CD4-positive, CD25-positive, alpha-beta regulatory T cell (primary cell): ENCODE measurements at places on chromosomes 16 and 17.

- no peak for DNase-seq
These were observed 3.5 kb downstream of the G6PC1 start for GRCh38 chr17:42904110-42904469.

DNA sequence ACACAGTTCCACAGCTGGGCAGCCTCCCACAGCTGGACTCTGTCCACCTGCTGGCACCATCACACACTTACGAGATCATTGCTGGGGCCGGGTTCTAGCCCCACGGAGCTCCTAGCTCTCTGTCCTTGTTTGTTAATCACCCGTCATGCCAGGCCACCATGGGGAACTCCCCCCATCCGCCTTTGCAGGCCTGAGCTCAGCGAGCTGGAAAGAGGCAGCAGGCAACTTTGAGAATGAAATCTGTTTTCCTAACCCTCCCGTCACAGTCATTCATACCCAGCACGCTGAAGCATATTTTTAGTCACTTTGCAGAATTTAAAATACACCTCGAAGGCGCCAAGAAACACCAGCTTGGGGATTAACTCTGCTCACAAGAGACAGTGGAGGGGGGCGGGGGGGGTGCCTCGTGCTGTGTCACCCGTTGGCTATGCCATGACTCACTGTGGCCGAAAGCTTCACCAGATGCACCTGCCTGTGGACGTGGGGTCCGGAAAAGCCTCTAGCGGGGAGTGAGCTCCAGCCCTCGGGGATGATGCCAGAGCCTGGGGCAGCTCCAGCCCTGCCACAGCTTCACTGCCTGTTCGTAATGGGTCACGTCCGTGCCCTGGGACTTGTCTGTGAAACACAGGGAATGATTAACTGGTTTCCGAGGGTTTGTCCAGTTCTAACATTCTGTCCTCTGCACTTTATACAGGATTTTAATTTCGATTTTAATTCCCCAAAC lies 1.4 kb upstream of the SPNS2 start:
- DNase-seq = no peak

DNA sequence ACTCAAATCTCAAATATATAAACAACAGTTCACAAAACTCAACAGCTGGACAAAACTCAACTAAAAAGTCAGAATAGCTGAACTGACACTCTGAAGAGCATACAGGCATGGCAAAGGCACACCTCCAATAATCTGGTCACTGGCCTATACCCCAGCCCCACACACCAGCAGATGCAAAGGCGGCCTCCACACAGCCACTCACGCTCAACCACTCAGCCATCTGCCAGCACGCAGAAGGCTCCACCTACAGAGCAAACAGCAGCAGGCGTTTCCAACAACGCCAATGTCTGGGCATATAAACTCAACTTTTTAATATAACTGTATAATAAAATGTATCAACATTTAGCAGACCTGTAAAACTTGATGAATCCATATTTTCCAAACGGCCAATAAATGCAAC lies 17.2 kb downstream of the USP7 start:
- DNase-seq = no peak

- DNase-seq = peak; percentile 78
These were observed at the start of gene SIRT7 for GRCh38 chr17:81917565-81918332. SIRT7 (minus strand) TSS chr17:81918176; CDS start chr17:81918131, 45 bp downstream.

DNA sequence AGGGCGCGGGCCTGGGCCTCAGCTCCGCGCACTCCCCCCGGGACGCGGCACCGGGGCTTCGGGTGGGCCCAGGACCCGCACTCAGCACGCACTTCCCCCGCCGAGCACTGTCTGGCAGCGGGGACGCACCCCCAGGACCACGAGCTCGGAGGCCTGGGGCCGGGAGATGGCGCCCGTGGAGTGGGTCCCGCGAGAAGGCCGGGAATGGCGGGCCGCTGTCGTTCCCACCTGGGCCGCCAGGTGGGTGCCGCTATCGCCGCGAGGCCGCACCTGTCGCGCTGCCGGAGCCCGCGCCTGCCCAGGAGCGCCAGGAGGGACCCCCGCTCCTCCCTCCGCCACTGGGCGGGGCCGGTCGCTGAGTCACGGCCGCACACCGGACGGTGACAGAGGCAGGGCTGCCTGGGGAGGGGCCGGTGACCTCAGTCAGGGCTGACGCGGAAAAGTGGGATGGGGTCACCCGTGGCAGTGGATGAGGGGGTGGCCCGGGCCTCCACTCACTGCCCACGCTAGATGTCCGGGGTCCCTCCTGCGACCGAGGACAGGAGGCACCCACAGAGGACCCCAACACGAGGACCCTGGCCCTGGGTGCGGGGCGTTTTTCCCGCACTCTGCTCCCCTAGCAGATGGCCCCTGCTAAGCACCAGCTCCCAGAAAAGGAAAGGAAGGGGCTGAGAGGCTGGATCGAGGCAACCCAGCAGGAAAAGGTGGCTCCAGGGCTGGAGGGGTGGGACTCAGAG lies 6.9 kb upstream of the ACTG1 start:
- peak; percentile 71 for DNase-seq

GRCh38 chr17:80761110-80761871 lies 216.7 kb downstream of the RPTOR start:
- peak; percentile 18 for DNase-seq

DNA sequence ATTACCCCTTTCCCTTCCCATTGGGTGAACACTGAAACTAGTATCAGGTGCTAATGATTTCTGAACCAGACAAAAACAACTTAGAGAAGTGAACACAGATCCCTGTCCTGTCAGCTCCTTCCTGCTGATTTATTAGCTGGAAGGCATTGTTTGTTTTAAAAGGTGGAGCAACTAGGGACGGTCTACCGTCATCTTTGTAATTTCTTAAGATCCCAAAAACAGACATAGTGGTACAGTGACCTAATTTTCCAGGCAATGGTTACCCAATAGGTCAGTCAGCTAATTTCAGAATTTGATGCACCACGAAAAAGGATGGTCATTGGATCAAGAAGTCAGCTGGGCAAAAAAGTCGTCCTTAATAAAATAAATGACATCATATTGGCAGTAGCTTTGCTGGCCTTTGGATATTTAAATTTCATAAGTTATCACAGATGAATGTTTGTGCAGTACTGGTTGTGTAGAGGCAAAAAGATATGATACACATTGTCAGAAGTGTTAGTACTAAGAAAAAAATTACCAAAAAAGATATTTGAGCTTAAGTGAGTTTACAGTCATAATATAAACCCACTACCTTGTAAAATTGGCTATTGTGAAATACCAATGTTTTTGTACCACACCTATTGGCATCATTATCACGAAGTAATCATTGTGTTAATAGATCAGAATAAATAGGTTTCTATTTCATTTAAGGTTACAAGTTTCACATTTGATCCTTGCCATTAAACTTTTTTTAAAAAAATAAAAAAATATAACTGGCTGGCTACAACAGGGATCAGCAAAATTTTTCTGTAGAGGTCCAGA lies 27.2 kb upstream of the KCNJ16 start:
- no peak for DNase-seq

DNA sequence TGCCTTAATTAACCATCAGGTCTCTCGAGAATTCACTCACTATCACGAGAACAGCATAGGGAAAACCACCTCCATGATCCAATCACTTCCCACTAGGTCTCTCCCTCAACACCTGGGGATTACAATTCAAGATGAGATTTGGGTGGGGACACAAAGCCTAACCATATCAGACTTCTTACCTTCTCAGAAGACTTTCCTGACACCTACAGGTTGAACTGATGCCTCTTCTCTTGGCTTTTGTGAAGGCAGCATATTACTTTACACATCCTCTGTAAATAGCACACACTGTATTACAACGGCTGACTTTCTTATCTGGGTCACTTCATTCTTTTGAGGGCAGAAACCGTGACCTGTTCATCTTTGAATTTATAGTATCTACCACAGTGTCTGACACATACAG lies 23.6 kb downstream of the BMERB1 start:
- no peak for DNase-seq

- no peak for DNase-seq
These were observed 23.7 kb upstream of the CYLD start for GRCh38 chr16:50718061-50718760.

DNA sequence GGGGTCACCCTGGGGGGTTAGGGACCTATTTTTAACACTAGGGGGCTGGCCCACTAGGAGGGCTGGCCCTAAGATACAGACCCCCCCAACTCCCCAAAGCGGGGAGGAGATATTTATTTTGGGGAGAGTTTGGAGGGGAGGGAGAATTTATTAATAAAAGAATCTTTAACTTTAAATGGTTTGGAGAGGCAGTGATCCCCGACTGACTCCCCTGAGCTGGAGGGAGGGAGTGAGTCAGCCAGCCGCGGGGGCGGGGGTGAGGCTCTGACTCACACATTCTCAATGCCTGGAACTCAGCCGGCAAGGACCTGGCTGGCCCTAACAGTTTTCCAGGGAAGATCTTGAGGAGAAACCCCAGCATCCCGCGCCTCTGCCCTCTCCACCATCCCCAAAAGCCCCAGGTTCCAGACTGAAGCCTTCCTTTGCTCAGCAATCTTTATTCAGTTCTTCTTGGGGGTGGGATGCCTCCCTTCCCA lies 1.5 kb downstream of the HCFC1R1 start:
- DNase-seq = peak; percentile 67

DNA sequence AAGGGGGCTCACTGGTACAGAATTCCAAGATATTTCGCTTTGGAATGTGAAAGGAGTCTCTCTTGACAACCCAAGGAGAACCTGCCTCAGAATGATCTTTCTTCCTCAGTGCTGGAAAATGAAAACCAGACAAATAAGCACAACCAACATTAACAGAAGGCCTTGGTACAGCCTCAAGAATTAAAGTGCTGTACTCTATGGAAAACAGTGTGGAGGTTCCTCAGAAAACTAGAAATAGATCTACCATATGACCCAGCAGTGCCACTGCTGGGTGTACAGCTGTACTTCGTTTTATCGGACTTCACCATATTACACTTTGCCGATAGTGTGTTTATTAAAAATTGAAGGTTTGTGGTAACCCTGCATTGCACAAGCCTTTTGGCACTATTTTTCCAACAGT lies 25.2 kb downstream of the HLF start:
- DNase-seq = no peak

DNA sequence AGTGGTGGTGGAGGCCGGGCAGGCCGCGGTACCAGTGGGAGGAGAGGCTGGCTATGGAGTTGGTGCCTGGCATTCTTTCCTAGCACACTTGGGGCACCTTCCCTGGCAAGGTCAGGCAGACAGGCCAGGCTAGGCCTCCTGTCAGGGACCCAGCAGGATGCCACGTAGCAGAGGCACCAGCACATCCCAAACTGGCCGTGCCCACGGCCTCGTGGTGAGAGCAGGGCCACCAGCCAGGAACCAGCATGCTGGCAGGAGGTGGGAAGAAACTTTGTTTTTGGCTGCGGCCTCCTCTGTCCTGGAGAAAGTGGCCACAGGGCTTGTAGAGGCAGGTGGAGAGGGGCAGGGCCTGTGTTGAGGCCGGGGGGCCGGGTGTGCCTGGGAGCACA lies 57.6 kb upstream of the CBFA2T3 start:
- no peak for DNase-seq

GRCh38 chr17:9158544-9159452 lies 137.5 kb downstream of the NTN1 start:
- DNase-seq = no peak

DNA sequence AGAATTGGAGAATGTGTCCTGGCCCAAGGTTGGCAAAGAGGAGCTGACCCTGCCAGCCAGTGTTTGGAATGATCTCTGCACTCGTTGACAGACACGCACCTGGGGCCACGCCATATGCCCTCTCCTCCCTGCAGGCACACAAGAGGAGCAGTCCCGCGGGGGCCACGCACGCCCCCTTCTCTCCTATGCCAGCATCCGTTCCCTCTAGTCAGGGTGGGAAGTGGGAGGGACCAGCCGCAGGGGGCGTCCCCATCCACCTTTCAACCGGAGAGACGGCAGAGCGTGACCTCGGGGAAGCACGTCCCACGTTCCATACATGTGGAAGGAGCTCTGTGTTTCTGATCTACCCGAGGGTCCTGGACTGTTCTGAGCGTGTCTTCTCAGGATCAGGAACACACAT lies 86.9 kb upstream of the ZNF750 start:
- DNase-seq = no peak

DNA sequence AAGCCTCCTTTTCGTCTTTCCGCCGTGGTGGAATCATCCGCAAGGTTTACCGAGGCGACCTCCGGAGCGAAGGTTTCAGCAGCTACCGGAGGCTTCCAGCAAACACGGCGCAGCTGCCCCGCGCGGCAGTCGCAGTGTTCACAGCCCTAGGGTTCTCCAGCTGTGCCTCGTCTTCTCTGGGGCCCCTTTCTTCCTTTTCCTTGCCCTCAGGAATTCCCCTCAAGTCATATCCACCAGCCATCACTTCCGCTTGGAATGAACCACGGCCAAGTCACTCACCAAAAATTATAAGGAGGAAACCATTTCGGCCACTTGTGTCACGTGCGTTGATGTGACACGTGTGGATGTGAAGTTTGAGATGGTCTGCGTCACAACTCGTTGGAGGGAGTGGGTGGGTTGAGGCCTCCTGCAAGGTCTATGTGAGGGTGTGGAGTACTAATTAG lies 636 bp upstream of the ERN1 start:
- DNase-seq = peak; percentile 63

GRCh38 chr17:75721463-75722011 lies 278 bp downstream of the ITGB4 start:
- no peak for DNase-seq

- DNase-seq = no peak
These were observed 198.7 kb downstream of the KCNJ2 start for GRCh38 chr17:70368011-70368410.

DNA sequence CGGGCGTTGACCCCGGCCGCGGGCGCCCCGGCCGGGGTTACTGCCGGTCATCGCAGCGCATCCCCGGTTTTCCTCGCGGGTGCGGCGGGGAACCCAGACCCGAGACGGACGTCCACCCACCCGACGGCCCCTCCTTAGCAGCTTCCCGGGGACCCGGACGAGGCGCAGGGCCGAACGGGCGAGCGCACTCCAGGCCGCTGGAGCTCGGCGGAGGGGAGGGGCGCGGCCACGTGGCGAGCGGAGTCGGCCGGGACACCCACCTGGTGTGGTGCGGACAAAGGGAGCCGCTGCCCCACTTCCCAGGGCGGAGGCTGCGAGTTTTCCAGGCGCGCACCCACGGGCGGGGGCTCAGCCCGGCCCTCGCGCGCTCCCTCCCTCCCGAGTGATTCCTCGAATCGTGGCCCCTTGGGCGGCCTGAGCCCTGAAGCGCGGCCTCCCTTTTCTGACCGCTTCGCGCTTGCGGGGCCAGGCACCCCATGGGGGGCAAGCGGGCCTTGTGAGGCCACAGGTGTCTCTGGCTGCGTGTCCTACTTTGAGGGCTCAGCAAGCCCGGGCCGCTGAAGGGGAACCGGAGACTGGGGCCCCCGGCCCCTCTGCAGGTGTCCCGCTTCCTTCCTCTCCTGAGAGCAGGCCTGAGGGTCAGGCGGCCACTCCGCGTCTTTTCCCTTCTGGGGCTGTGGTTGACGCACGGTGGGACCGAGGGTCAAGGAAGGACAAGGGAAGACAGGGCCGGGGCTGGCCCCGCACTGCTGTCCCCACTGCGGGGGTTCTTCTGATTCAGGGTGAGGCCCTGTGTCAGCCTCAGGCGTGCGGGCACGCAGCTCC lies 1.1 kb upstream of the FASN start:
- DNase-seq = no peak

DNA sequence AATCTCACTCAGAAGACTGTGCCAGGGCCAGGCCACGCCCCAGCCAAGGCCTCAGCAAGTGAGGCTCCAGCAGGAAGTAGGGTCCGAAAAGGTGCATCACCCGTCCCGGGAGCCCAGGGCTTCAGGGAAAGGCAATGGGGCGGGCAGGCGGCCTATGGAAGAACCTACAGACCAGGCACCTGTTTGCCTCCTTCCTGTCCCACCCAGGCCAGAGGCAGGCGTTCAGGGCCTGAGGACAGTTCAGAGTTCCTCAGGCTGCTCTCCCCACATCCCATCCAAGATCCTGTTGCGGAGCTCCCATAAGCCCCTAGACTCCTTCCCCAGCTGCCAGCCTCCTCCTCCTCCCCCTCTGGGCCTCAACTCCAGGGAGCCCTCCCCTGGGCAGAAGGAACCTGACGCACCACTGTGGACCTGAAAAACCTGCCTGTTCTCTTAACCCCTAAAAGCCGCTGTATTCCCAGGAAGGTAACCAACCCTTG lies 2.3 kb downstream of the CLUH start:
- DNase-seq = no peak
